ENCODE measurements at places on chromosomes 11 and 22. TPM values are rescaled to one million over a fixed set of nuclear protein-coding genes. Genes with fewer than 3 reads are reported as not detected.

GPR83 gene
- total RNA-seq = 0.09 TPM

- DNase-seq = peak; percentile 74
Measured at GRCh38 chr11:134207538-134208239, 16.1 kb downstream of the NCAPD3 start.

DNA sequence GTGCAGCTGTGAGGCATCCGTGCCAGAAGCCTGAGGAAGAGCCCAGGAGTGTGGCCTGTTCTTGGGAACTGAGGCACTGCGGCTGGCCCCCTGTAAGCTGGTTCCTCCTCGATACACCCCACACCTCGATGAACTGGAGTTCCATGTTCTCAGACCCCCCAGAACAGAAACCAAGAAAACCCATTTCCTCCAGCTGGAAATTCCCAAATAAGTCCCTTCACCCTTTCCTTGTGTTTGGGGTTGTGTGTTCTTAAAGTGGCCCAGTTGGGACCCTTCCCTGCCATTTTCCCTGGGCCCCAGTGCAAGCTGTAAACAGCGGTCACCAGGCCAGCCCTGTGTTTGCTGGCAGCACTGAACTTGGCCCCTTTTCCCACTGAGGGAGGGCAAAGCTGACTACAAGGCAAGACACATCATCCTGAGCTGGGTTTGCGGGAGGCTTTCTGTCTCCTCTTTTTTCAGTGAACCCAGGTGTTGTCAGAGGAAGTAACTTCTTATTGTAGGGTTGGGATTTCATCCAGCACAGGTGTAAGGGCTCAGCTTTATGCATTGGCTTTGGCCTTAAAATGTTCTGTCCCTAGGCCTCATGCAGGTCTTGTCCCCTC, 60.1 kb upstream of the MPEG1 start:
- no peak for DNase-seq

GRCh38 chr11:108302121-108302785, 79.4 kb downstream of the ATM start:
- DNase-seq = no peak

PHOX2A gene
- total RNA-seq = not detected

LINC01488 gene
- not detected for total RNA-seq

SUSD2 gene
- total RNA-seq = 0.52 TPM

DNA sequence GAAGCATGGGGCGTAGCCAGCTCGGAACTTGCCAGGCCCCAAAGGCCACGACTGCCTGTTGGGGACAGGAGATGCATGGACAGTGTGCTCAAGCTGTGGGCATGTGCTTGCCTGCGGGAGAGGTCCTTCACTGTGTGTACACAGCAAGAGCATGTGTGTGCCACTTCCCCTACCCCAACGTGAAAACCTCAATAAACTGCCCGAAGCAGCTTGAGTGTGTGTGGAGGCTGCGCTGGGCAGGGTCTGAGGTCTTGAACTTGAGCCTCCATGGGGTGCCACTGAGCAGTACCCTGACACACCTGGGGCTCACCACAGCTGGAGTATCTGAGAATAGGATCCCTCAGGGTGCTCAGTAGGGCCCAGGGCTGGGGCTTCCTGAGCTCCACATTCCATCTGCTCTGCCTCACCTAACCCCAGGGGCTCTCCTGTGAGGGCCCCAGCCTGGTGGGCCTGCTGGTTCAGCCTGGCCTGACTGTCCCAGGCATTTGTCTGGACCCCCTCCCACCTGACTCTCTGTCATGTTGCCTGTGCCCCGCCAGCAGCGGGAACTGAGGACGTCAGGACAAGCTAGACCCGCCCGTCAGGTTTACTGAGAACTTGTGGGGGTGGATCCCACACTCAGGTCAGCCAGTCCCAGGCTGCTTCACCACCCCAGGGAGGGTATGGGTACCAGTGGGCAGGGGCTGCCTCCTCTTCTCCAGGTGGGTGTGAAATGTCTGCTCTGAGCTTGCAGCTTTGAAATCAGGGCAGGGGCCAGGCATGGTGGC, 3.2 kb downstream of the RASSF7 start:
- no peak for DNase-seq

DNA sequence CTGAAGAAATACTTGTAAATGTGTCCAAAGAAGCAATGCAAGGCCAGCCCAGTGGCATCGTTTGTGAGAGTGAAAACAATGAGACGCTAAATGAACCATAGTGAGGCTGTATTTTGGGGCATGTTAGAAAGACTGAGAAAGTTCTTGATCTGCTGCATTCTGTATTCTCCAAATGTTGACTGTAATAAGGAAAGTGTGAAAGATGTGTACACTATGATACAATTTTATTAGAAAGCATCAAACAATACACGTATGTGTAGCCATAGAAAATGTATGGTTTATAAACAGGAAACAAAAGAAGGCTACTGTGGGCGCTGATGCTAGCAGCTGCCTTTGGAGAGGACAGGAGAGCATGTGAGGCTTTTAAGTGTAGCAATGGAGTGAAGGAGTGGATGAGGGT, 233.5 kb upstream of the E2F8 start:
- DNase-seq = no peak

GRCh38 chr11:76649011-76649410, 21.5 kb downstream of the LRRC32 start:
- no peak for DNase-seq

NEAT1 gene
- 525 TPM for total RNA-seq

CDHR5 gene
- total RNA-seq = not detected

NLRP14 gene
- 0.05 TPM for total RNA-seq

DNA sequence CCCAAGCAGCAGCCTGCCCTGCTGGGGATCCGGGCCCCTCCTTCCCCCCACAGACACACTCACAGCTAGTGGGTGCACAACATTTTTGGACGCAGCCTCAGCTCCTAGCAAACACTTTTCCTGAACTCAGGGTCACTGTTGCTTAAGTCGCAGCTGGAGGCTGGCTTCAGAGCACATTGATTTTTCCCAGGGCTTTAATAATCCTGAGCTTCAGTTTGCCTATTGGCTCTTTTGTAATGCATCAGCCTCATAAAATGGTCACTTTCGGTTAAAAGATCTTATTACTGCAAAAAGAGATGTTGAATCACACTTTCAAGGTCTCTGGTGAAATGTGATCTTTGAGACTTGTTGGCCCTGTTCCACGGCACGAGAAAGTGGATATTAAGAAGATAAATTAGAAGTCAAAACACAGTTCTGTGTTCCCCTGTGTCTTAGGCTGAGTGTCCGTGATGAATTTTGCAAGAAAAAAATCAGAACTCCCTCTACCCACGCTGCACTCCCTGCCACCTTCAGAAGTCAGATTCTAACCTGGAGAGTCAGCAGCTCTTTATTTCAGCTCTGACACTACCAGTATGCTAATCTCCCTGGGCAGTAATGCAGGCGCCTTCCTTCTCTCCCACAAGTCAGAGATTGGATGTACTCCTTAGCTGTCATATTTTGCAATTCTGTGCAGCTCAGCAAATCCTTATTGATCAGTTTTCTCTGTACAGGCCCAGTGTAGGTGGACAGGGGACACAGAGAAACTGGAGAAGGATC, 158.2 kb upstream of the E2F8 start:
- DNase-seq = no peak

DNA sequence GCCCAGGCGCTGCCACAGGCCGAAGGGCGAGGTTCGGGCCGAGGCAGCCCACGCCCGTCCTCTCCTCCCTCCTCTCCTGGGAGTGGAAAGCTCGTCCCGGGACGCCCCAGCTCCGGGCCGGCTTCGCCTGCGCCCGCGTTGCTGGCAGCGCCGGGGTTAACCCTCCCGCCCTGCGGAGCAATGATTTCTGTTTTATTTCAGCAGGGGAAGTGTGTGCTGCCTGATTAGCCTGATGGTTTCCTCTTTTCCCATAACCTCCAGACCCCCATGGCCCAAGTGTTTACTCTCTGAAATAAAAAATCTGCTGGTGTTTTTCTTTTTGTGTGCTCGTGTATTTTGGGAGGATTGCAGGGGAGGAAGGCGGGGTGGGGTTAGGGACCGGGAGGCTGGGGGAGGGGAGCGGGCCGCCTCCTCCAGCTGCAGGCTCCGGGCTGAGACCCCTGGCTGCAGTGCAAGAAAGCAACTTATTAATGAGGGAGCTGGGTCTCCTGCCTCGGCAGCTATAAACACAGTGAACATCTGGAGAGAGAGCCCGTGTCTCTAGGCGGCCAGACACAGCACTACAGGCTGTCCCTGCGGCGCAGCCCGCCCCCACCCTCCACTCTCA, 38.6 kb downstream of the ETS1 start:
- DNase-seq = no peak

- DNase-seq = no peak
Measured at GRCh38 chr11:103904324-103904667, 132.1 kb upstream of the DDI1 start.

DNA sequence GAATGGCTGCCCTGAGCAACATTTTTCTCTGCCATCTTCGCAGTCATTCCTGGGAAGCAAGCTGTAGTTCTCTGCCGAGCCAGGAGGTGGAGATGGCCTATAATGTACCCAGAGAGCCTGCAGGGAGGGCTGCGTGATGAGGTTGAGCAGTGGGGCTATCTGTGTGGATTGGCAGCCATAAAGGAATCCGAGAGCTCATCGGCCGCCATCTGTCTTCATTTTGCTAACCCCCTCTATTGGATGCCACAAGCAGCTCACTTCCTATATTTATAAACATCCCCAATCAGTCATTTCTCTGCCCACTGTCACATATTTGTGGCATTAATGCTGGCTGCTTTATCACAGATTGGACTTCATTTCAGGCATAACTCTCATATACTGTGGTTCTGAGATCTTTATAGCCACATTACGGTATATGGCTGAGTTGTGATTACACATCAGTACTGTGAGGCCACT, 209.5 kb downstream of the NTM start:
- DNase-seq = no peak

SCUBE2 gene
- total RNA-seq = not detected

GRCh38 chr11:43116071-43116470, 195.7 kb upstream of the API5 start:
- no peak for DNase-seq

- no peak for DNase-seq
Measured at GRCh38 chr11:108734956-108735559, 70.2 kb downstream of the DDX10 start.

DNA sequence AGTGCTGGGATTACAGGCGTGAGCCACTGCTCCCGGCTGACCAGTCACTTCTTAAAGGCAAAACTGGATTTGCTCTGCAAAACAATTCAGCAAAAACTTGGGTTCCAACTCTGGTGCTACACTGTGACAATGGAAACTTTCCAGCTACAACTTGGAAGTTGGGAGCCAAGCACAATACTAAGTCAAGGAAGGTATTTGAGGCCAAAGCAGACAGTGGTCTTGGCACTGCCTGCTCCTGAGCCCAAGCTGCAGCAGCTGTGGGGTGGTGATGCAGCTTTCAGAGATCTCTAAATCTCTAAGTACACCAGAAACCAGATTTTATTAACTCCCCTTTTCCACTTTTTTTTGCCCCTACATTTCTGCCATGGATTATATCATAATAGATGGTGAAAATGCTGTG, 17.5 kb downstream of the ADM start:
- DNase-seq = no peak

DNA sequence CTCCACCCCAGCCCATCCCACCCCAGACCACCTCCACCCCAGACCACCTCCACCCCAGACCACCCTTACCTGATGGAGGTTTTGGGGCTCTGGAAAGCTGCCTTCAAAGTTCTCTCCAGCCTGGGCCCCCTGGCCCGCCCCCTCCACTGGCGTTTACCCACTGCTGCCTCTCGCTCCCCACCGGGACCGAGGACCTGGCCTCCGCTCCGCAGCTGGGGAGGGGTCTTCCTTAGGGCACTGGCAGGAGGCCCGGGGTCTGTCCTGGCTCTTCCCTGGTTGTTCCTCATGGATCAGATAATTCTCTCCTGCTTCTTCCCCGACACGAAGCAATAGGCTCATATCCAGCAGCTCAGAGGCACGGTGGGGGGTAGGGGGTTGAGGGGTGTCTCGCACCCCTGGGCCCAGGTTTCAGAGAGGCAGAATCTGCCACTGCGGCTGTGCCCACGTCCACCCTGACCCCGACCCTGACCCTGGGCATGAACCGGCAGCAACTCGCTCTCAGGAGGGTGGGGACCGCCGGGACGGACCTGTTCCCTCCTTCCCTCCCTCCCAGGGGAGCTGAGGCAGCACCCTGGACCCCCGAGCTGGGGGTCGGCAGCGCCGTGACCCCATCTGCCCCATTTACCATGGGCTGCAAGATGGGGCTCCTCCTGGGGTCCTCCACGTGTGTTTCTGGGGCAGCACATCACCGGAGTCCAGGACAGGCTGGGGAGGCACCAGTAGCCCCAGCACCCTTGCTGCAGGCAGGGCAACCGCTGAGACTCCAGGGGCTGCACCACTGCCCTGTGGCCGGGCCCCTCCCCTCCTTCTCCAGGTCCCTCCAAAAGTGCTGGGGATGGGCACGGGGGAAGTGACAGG, 12.9 kb downstream of the KRTAP5-5 start:
- no peak for DNase-seq

DNA sequence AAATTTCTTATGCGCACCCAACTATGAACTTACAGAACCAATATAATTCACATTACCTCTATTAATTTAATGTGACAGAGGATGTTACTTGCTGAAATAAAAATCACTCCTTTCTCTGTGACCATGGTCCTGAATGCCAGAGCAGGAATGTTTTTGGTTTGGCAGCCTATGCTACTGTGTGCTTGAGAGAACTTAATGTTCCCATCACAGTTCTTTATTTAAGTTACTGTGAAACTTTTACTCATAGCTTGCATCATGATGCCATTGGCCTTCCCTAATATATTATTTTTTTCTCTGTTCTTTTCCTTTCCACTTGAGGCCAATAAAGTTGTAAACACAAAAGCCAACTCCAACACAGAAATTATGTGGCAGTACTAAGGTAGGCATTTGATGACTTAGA, 142.2 kb downstream of the FAM76B start:
- DNase-seq = no peak

OVOL1 gene
- not detected for total RNA-seq

DNA sequence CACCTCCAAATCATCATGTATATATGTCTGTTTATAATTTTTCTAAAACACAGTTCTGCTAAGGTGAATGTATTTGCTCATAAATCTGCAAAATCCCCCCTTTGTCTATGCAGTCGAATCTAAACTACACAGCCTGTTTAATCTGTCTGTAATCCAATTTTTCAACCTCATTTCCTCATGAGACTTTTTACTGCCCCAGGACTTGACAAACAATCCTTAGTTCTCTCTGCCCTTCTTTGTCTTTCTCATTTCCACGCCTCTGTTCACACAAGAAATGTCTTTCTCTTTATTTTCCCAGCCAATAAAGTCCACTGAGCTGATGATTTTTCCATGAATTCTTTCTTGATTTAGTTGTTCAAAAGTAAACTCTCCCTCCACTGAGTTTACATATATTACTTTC, 1154.3 kb downstream of the FAM181B start:
- no peak for DNase-seq

RTN4RL2 gene
- not detected for total RNA-seq

GRCh38 chr11:71118671-71119250, 133.6 kb downstream of the SHANK2 start:
- no peak for DNase-seq

- DNase-seq = no peak
Measured at GRCh38 chr22:40671796-40672360, 7.4 kb upstream of the MCHR1 start.

SSRP1 gene
- total RNA-seq = 158 TPM

HORMAD2 gene
- not detected for total RNA-seq

- no peak for DNase-seq
Measured at GRCh38 chr11:8382436-8383053, 118.9 kb upstream of the LMO1 start.
